ENCODE measurements at places on chromosomes 12 and 14.

- no peak for DNase-seq
These were observed 50.5 kb upstream of the HIF1A start for GRCh38 chr14:61644834-61645233.

DNA sequence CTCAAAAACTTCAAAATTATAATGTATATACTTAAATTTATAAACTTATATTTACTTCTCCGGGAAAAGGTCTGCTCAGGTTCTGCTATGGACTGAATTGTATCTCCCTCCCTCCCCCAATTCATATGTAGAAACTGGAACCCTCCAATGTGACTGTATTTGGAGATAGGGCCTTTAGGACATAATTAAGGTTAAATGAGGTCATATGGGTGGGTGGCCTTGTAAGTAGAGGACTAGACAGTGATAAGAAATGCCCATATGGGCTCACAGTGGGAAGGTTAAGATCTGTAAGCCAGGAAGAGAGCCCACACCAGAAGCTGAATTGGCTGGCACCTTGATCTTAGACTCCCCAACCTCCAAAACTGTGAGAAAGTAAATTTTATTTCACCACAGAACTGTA, 84.5 kb downstream of the TAOK3 start:
- no peak for DNase-seq

- no peak for DNase-seq
These were observed 3.5 kb downstream of the SLC7A7 start for GRCh38 chr14:22811722-22812121.

DNA sequence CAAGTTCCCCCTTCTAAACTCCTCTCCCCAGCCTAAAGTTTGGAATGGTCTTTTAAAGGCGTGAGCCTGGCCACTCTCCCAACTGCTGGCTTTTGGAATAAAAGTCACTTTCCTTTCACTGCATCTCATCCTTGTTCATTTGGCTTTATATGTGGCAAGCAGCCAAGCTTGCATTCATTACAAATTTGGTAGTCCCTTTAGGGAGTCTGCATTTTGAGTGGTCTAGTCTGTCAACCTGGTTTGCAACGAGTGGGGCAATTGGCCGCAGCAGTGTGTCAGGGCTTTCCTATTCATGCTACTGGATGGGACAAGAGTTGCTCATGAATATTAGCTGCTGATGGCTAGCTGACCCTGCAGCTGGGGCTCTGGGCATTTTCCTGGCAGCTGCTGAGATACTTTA, 57.0 kb downstream of the CATSPERB start:
- no peak for DNase-seq

GRCh38 chr12:13211191-13211858, 14.8 kb downstream of the EMP1 start:
- DNase-seq, result no peak

GRCh38 chr14:95534299-95535225, at the start of gene GLRX5:
Gene GLRX5 (plus strand): TSS chr14:95535050. CDS start chr14:95535090, 40 bp downstream.
- peak; percentile 99 for DNase-seq

GRCh38 chr12:96419576-96420276, 19.5 kb upstream of the CDK17 start:
- no peak for DNase-seq

DNA sequence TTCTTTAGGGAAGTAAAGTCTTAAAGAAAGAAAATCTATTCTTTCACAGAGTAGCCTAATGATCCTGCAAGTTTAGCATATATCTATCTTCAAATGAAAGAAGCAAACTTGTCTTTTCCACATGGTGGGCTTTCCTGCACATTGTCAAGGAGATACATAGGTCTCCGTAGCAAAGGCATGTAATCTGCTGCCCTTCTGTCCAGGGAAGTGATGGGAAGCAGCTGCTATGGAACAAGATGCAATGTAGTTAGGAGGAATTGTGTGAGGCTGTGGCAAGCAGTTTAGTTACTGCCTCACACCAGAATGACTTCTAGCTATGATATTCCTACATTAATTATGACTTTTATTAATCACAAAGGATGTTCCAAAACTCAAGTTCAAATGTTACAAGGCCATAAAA, 174.4 kb downstream of the PDZRN4 start:
- DNase-seq, result no peak

DNA sequence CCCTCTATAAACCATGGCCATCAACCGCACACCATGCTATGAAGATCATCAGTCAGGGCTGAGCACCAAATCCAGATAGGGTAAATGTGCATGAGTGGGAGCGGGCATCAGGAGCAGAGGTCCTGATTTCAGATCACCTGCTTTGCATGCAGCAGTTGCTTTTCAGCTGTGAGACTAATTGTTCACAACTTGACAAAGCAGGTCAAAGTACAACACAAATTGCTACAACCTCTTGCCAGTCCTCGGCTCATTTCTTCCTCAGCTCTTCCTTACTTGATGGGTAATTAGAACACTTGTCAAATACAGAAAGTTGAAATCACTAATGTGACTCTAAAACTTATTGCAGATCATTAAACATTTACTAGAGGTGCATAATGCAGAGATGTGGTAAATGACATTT, 171.6 kb downstream of the PPM1H start:
- DNase-seq, result no peak

GRCh38 chr14:92964124-92965109, 41.5 kb downstream of the CHGA start:
- no peak for DNase-seq

DNA sequence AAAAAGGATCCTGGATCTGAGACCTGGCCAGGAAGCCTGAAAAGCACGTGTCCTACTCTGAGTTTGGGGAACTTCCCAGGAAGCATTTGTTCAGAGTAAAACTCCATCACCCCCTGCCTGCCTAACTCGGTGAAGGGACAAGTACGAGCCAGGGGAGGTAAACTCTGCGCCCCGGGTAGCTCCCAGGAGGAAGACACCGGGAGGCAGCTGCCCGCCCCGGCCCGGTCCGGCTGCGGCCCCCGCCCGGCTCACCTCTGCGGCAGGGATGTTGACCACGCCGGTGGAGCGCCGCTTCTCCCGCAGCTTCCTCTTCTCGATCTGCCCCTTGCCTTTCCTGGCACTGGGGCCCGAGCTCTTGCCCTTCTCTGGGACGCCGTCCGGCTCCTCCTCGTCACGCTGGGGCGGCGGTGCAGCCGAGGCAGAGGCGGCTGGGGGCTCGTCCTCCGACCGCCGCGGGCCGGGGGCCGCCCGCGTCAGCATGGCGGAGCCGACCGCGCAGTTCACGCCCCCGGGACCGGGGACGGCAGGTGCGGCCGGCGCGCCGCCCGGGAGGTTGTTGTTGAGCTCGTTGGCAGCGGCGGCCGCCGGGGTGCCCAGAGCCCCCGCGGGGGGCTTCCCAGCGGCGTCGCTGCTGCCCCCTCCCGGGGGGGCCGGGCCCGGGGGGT, 1.2 kb downstream of the PAWR start:
- no peak for DNase-seq
